ENCODE measurements at places on chromosomes 3 and 15.

- DNase-seq, result no peak
Measured at GRCh38 chr15:31108836-31109235, 7.3 kb upstream of the TRPM1 start.

DNA sequence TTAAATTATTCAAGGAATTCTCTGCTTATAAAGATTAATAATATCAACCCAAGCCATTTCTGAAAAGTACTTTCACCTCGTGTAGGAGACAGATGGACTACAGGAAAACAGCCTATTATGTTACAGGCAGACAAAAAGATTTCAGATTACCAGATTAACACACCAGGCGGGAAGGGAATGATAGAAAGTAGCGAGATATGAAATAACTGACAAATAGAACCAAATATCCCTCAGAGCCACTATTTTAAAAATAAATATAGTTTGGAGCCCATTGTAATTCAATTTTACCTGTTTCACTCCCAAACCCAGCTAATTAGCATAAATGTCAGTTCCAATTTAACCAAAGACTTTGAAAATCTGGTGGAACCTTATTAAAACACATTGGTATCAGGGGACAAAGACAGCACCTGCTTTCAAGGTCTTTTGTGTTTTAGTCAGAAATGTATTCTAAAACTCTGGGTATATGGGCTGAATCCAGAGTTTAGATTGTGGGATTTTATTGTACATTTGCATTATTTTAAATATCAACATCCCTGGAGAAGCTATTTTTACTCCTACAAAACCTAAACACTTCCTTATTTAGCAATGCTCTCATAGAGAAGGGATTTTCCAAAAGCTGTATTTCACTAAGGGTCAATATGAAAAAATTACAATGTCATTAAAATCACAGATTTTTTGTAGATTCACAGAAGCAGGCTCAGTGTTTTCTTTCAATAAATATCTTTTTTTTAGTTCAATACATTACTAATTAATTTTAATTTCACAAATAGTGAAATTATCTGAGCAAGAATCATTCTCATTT lies 138.4 kb downstream of the TNIK start:
- no peak for DNase-seq

GRCh38 chr3:169203631-169204550 lies 459.6 kb downstream of the MECOM start:
- no peak for DNase-seq

DNA sequence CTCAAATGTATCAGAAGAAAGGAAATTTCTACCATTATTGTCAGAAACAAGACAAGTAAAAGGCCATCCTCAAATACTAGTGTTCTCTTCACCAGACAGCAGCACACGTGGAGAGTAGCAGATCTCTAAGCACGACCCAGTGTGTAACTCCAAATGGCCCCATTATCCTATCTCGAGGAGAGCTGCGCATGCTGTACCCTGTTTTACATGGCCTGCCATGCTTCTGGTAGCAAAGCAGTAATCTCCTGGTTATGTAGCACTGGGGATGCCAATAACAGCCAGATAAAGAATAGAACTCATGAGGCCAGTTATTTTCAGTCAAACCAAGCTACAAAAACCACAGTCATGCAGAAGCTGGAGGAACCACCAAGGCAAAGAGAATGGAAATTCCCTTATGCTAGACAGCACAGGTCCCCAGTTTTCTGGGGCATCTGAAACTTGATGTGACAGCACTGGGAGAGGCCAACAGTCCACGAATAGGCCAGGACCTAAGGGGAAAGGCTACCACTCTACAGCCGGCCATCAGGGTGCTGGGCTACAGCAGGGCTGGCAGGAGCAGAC lies 73.0 kb downstream of the LIPC start:
- no peak for DNase-seq

- no peak for DNase-seq
Measured at GRCh38 chr3:76497636-76498035, 542.3 kb upstream of the ROBO2 start.

DNA sequence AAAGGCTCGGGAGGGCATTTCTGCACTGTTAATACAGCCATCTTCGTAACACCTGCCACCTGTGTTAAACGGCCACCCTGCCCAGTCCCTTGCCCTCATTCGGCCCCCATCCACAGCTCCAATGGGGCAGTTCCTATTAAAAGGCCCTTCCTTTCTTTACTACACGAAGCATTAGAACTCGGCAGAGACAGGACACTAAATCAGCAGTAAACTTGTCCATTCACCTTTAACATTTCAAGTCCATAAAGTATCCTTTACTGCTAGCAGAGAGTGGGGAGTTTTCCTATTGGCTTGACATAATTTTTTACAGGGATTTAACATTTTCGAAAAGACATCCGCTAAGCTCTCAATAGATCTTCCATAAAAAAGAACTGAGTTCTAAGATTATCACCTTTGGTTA lies 76.3 kb downstream of the LRRN1 start:
- no peak for DNase-seq

DNA sequence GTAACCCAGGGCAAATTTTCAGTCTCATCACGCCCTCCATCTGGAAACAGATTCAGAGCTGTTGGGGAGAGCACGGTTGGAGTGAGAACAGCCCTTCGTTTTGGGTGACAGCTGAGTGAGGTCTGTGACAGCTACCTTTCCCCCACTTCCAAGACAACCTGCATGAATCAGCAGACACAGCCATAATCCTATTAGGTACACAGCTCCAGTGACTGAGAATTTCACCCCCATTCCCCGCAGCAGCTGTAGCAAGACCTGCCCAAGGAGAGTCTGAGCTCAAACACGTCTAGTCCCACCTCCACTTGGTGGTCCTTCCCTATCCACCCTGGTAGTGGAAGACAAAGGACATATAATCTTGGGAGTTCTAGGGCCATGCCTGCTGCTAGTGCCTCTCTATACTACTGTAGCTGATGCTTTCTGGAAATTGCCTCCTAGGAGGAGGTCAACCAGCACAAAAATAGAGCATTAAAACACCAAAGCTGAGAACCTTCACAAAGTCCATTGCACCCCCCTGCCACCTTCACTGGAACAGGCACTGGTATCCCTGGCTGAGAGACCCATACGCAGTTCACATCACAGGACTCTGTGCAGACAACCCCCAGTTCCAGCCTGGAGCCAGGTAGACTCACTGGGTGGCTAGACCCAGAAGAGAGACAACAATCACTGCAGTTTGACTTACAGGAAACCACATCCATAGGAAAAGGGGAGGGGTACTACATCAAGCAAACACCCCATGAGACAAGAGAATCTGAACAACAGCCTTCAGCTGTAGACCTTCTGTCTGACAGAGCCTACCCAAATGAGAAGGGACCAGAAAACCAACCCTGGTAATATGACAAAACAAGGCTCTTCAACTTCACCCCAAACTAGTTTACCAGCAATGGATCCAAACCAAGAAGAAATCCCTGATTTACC lies 448.6 kb upstream of the CBLB start:
- peak; percentile 37 for DNase-seq

- DNase-seq, result no peak
Measured at GRCh38 chr3:83946554-83946953, 1012.2 kb upstream of the CADM2 start.

- no peak for DNase-seq
Measured at GRCh38 chr3:144259267-144259666, 287.6 kb downstream of the DIPK2A start.

DNA sequence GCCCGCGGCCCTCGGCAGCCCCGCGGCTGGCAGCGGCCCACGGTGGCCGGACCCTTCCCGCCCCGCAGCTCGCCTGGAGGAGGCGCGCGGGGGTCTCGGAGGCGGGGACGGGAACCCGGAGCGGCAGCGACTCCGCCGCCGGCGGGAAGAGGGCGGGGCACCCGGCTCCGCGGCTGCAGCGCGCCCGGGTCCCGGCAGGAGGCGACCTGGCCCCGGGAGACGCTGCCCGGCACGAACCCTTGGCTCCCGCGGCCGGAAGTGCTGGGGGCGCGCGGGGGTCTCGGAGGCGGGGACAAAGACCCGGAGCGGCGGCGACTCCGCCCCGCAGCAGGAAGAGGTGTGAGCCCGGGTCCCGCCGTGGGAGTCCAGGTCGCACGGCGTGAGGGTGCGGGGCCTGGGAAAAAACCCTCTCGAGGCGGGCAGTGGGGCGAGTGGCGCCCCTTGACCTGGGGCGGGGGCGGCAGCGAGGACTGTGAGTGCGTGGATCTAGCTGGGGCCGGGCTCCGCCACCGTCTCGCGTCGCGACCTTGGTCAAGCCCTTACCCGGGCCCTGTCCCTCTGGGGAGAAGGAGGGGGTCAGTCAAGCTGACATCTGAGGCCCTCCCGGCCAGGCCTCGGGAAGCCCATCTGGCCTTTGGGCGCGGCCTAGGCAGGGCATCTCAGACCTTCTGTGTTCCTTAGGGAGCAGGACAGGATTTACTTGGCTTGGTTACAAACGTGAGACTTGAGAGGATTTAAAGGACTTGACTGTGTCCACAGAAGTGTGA lies at the start of gene CIB2:
CIB2 (minus strand) TSS at position 151 of the 767 bp plus-strand sequence. CDS start 230 bp downstream, outside the sequence.
- peak; percentile 76 for DNase-seq

DNA sequence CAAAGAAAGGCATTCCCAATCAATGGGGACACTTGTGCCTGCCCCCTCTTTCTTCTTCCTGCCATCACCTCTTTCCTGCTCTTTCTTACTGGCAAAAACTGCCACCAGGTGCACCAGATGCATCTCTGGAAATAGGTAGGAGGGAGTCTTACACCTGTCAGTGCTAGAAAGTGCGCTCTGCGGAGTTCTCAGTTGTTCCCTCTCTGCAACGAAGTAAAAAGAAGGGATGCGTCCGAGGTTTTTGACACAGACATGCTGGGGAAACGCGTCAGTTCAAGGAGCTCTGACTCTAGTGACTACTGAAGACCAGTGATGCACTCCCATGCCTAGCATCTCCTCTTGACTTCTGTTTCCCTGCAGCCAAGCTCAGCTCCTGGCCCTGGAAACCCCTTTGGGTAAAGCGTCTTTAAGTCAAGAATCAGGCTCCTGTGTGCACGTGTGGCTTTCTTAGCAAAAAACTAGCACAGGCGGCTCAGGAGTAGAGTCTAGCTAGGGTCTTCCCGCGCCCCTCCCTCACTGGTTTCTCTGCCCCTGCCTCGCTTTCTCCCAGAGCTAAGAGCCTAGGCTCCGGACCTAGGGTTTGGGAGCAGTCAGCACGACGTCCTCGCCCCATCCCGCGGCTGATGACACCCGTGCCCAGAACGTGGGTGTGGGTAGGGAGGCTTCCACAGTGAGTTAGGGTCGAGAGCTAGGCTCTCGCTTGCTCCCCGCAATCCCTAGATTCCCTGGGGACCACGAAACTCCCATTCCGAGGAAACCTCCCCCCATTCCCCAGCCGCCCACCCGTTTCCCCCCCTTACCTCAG lies 564 bp upstream of the GRM7 start:
- no peak for DNase-seq

DNA sequence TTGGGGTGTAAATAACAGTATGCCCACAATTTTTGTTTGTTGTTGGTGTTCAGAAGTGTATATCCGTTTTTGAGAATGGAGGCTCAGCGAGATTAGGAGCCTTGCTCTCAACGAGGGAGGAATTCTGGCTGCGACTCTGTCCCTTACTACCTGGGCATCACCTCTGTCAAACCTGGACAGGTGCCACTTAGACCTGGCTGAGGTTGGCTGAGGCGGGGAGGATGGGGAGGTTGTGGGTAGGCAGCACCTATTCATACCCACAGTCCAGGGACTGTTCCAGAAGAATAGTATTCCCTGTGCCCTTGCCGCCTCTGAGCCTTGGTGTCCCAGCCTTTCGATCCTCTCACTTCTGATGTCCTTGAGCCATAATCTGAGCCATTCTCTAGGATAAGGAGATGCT lies 99.9 kb downstream of the LINGO1 start:
- DNase-seq, result no peak

- no peak for DNase-seq
Measured at GRCh38 chr15:81940467-81941451, 105.1 kb downstream of the MEX3B start.

GRCh38 chr15:69482686-69483256 lies 30.2 kb downstream of the RPLP1 start:
- DNase-seq, result no peak

DNA sequence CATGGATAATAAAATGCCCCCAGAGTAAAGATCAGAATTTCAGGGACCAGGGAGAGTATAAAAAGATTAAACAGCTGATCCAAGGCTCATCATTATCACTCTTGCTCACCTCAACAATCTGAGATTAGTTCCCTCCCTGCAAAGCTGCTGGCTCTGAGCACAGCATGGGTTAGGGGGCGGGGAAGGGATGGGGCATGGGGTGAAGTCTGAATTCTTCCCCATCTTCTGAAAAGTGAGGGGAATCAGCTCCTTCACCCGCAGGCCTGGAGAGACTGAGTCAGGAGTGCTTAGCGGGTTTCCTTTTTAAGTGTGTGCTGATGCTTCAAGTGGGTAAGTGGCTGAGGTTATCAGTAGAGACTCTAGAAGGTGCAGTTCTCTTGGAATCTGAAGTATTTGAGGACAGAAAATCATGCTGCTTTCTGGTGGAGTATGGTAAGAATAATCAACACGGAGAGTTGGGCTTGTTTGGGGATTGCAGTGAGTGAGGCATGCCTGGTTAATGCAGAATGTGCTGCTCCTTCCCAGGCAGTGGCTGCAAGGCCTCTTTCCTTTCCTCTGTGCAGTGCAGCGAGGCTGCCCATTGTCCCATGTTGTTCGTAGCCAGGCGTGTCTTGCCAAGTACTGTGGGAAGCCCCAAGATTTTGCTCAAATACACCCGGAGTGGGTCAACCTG lies 59.2 kb upstream of the TRAK1 start:
- no peak for DNase-seq

- no peak for DNase-seq
Measured at GRCh38 chr3:127195417-127195816, 2.5 kb downstream of the PRR23E start.

- DNase-seq, result no peak
Measured at GRCh38 chr3:131688370-131688769, 185.6 kb upstream of the MRPL3 start.

GRCh38 chr3:139509631-139510030 lies 29.9 kb downstream of the RBP1 start:
- DNase-seq, result no peak

DNA sequence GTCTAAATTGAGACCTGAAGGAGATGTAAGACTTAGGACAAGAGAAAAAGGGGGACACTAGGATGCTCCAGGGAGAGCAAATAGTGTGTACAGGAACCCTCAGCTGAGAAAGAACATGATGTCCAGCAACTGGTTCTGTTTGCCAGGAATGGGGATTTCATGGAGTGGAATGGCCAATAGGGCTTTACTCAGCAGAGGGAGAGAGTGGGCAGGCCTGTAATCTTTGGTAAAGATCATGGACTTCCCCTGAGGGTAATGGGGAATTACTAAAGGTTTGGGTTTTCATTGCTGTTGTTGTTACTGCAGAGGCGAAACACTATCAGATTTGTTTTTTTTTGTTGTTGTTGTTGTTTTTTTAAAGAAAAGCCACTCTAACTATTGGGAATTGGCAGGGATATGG lies 99.0 kb downstream of the SCN11A start:
- DNase-seq, result no peak

DNA sequence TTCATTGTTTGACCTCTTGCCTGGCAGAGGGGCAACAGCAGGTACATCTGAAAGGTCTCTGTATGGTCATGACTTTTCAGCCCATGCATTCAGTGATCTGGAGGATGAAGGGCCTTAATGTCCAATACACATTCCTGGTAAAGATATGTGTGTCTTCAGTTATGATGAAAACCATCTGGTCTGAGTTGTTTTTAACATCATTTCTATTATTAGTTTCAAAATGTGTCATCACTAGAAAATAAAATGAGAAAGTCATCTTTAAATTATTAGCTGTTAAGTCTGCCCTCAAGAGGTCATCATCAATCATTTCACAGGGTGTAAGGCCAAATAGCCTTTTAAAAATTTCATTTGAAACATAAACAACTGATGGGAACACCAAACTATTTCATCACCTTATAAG lies 92.1 kb upstream of the PLSCR4 start:
- DNase-seq, result no peak
